NCI-H1436 (cell line): ENCODE measurements at places on chromosomes 13 and 19.

DNA sequence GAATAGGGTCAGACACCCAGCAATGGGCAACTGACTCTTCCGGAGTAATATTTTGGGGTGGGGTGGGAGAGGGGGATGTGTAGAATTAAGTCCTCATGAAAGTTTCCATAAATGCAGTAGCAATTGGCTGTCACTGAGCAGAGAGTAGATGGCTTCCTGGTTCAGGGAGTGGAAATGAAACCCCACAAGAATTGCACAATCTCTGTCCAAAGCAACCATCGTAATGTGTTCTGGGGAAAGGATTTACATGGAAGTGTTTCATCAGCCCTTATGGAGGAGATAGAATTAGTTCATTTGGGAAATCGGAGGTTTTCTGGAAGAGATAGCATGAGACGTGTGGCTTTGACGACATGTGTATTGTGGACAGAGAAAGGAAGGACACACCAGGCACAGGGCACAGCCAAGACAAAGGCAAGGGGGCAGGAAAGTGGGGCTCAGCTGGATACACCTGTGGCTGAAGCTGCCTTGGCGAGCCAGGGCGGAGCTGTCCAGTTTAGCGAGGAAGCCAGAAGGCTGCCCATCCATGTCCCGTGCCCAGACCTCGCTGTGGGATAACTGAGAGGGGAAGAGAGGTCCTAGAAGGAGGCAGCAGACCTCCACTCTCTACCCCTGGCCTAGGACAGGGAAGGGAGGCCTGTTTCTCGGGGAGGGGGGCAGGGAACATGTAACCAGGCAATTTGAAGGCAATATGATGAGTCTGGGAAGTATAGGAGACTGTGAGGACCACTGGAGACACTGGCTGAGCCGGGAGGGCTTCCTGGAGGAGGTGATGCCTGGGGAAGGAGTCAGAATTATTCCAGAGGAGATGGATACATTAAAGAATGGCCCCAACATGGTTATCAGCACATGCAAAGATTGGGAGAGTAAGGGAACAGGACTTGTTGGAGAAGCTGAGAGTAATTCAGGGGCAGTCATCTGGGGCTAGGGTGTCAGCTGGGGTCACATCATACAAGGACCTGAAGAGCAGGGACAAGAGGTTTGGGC is 2.6 kb upstream of the CLEC4G start:
- no peak for DNase-seq

DNA sequence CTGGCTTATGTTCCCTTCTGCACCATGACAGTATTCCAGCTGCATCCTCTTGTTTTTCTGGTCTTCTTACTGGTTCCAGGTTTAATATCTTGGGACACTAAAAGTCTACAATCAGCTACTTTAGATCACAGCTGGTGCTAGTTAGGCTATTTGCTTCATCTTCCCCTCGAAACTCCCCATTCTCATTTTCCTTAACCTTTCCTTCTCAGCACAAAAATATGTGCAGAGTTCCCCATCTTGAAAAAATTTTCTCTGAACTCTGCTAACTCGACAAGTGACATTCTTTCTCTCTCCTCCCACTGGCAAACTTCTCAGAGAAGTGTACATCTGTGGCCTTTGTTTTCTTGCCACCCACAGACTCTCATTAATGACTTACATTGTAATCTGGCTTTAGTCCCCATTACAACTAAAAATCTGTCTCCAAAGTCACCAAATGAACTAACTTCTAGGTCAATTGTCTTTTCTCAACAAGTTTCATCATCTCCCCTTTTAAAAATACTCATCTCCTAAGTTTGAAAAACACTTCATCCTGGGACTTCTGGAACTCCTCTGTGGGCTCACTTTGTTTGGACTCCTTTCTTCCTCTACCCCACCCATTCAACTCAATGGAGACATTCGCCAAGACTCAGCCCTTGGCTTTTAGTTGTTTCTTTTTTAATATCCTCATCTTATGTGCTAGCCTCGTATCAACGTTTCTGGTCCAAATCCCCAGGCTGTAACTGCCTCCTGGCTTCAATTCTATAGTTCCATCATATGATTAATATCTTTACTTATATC is 7.1 kb upstream of the KL start:
- no peak for DNase-seq

- DNase-seq, result no peak
Measured at GRCh38 chr13:114174529-114174961, 4.5 kb upstream of the CFAP97D2 start.

DNA sequence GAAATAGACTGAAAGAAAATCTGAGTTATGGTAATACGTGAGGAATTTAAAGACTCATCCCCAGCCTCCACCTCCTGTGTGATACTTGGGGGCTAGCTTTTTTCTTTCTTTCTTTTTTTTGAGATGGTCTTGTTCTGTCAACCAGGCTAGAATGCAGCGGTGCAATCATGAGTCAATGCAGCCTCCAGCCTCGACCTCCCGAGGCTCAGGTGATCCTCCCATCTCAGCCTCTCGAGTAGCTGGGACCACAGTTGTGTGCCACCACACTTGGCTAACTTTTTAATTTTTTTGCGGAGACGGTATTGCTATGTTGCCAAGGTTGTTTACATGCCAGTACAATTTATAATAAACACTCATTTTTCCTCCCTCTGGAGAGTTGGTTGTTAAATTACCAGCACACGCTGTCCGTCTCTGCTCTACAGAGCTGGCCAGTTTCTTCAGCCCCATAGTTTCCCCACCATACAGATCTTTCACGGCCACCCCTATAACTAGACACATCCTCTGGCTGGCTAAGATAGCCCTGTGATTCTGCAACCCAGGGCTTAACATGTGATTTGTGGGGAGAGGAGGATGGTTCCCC is 4.8 kb downstream of the TNFSF9 start:
- no peak for DNase-seq

DNA sequence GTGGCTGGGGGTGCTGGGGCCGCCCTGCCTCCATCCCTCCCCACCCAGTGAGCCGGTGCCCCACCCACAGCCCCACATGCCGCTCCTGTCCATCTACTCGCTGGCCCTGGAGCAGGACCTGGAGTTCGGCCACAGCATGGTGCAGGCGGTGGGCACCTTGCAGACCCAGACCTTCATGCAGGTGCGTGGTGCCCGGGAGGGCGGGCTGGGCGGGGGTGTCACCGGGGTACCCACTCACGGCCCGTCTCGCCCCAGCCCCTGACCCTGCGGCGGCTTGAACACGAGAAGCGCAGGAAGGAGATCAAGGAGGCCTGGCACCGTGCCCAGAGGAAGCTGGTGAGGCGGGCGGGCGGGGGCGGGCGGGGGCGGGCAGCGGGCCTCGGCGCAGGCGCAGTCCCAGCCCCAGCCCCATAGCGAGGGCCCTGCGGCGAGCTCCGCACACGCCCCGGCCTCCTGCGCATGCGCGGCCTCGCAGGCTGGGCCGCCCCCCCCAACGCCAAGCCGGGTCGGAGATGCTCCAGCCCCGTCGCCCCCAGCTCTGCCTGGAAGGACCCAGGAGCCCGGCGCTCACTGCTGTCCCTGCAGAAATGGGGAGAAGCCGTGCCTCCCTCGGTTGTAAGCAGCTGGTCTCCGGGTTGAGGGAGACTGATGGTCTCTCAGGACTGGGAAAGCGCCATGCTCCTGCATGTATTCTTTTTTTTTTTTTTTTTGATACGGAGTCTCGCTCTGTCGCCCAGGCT is 7.7 kb downstream of the ARHGAP45 start:
- peak; percentile 93 for DNase-seq

- DNase-seq, result no peak
Measured at GRCh38 chr19:14814982-14815652, 19.9 kb downstream of the OR7A5 start.

DNA sequence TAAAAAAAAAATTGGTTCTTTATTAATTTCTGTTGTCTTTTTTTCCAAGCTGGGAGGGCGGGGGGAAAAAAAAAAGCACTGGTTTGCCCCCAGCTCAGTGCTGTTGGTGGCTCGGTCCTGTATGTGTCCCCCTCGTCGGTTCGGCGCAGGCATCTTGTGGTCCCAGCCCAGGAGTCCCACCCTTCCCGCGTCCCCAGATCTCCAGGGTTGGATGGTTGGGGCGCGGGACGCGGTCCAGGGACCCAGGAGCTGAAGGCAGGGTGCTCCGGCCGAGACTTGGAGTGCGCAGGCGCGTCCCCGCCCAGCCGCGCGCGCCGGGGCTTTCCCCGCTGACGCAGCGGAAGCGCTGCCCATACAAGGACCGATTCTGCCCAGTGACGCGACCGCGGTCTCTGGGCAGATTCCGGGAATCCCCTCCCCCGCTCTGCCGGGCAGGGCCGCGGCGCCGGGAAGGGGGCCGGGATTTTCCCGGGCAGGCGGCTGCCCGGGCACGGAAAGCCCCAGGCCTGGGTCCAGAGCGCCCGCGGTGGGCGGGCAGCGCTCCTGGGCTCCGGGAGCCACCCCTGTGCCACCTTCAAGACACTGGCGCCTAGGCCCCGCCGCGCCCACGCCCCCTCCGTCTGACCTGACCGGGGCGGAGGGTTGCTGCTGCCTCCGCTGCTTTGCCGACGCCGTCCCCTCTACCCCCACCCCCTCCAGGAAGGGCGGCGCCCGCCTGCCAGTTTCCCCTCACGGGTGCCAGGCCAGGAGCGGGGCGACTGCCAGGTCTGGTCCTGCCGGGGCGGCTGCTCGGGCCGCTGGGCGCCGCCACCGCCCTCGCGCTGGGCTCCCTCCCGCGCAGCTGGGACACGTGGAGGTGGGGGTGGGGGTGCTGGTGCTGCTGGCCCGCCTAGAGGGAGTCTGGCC is 2.3 kb downstream of the JUNB start:
- DNase-seq, result peak; percentile 89

- DNase-seq, result no peak
Measured at GRCh38 chr13:80312967-80313366, 28.0 kb downstream of the SPRY2 start.

- no peak for DNase-seq
Measured at GRCh38 chr19:29866011-29866410, 54.2 kb downstream of the CCNE1 start.

DNA sequence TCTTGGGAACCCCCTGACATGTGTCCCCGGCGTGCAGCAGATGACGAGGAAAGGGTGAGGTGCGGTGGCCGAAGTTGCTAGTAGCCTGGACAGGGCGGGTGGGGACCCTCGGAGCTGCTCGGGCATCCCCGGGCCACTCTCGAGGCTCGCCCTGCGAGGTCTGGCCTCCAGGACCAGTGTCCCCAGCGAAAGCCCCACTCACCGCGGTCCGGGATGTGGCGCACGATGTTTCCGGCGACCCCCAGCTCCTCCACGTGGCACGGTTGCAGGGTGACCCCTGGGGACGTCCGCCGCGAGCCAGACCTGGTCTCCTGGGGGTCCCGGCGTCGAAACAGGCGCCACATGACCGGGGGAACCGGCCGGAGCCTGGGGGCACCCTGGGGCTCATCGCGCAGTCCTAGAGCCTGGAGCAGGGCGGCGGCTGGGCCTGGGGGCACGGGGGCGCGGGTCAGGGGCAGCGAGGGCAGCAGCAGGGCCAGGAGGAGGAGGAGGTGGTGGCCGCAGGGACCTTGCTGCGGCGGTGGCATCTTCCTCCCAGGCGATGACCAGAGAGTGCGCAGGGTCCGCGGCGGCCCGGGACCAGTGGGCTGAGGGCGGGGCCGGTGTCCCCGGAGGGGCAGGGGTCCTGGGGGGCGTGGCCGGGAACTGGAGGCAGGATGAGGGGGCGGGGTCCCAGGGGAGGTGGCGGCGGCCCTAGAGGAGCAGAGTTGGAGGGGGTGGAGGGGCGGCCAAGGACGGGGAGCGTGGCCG is 26.0 kb downstream of the CERS1 start:
- DNase-seq, result no peak

DNA sequence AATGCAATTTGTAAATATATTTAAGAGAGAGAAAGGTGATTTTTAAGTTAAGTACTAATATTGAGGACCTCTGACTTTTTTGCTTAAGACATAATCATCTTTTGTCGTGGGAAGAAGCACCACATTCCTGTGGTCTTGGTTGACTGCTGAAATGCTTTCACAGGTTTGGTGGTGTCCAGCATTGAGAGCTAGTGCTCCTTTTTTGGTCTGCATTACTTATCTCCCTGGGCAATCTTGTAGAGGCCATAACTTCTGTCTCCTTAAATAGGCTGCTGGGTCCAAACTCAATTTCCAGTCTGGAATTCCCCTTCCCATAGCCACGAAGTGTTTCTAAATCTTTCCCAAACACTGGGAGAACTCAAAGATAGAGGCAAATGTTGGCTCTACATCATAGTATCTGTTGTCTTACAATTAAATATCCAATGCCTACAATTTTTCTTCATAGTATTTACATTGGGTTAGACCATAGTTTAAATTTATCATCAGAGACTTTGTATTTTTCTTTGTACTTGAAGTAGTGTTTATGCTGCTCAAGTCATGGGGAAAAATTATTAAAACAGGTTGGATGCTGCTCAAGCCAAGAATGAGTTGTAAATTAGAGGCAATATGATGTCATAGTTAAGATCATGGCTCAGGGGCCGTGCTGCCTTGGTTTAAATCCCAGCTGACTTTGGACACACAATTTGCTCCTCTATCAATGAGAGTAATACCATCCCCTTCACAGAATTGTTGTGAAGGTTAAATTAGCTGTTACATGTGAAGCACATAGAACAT is 105.6 kb downstream of the POSTN start:
- no peak for DNase-seq

DNA sequence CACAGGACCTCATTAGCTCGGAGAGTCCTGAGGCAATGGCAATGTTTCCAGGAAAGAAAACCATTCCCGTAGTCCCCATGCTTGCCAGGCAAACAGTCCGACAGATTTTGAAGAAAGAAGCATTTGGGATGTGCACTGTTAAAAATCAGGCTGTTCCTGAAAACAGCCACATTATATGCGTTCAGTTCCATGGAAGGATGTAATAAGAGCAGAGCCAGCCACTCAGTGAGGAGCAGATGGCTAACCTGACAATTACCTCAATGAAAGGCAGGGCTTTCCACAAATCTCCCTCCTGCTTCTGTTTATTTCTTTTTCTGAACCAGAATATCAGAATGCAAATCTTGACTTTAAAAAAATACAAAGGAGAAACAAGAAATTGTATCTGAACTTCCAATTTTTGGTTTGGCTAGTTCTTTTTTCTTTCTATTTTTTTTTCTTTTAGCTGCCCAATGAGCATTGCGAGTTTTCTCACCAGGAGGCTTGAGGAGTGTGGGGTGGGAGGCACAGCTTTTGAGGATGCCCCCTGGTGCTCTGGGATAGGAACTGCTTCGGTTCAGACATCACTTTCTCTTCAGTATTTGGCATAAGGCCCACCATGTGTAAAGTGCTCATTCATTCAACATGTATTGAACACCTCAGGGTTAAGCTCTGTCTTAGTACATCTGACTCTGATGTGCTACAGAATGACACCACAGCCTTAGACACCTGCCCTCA is 124.2 kb downstream of the TBC1D4 start:
- DNase-seq, result peak; percentile 83

DNA sequence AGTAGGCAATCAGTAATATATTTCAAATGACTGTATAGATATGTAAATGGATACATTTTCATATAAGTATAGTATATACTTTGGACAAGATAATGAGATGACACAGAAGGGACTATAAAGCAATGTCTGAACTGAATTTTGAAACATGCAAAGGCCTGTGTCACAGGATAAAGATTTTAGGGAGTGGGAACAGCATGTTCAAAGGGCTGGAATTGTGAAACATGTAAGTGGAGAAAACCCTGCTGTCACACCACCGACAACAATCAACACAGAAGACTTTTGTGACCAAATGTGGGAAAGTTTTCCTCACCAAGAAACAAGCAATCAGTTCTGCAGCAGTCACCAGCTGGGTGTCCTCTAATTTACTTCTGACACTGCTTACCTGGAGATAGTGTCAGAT is 42.9 kb downstream of the LPAR6 start:
- DNase-seq, result no peak

GRCh38 chr13:63901630-63902029 is 2486.0 kb upstream of the PCDH20 start:
- DNase-seq, result no peak
